NCI-H1105 (cell line): ENCODE measurements at places on chromosomes 7 and 10.

DNA sequence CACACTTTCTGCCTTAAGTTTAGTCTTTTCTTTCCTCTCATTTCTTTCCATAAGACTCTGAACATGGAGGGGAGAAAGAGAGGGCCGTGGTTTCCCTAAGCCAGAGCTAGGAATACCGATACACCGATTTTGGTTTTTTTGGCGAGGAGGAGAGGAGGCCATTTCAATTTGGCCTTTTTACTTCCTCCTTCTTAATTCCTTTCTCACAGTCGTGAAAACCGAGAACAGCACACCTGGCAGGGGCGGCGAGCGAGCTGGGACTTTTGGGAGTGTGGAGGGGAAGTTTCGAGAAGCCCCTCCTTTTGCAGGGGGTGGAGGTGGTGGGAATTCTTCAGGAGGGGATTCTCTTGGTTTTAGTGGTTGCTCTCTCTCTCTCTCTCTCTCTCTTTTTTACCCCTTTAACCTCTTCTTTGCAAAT lies 6.2 kb downstream of the GATA3 start:
- no peak for DNase-seq

DNA sequence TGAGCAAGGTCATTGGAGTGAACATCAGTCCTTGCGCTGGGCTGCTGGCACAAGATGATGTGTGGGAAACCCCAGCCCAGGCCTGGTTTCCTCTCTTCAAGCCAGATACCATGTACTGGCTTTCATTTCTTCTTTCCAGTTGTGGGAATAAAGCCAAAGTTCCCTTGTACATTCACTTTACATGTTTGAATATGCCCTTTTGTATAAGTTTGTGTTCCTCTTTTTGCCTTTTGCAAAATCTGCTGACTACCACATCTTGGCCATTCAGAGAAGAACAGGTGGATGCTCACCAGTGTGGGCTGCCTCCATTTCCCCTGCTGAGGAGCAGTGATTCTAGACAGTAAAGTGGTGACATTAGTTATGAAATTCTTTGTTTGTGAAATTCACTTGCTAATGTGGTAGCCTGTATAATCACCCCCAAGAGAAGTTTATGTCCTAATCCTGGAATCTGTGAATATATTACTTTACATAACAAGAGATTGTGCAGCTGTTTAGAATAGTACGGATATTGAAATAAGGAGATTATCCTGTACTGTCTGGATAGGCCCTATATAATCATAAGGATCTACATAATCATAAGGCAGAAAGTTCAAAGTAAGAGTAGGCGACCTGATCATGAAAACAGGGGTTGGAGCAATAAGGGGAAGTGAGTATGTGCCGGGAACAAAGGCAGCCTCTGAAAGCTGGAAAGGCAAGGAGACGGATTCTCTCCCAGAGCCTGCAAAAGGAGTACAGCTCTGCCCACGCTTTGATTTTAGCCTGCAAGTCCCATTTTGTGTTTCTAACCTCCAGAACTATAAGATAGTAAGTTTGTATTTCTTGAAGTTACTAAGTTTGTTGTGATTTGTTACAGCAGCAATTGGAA lies 18.8 kb upstream of the AOAH start:
- DNase-seq, result no peak

- no peak for DNase-seq
Measured at GRCh38 chr7:100000239-100000638, 15.2 kb upstream of the ZKSCAN1 start.

GRCh38 chr7:34315032-34315431 lies 343.0 kb upstream of the NPSR1 start:
- no peak for DNase-seq

DNA sequence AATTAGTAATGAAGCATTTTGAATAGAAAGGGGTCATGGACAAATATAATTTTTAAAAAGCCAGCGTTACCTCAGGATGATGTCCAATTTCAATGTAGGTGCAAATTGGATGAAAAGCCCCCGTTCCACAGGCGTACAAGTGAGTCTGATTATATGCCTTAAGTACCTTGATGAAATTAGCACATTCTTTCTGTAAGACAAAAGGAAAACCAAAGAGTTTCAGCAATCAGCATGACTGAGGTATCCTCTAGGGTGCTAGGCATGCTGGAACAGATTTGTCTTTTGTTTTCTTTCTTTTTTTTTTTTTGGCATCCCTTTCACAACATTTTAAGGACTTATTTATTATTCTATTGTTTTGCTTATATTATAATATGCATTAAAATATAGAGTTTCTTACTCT lies 84.2 kb downstream of the SEMA3A start:
- DNase-seq, result no peak

DNA sequence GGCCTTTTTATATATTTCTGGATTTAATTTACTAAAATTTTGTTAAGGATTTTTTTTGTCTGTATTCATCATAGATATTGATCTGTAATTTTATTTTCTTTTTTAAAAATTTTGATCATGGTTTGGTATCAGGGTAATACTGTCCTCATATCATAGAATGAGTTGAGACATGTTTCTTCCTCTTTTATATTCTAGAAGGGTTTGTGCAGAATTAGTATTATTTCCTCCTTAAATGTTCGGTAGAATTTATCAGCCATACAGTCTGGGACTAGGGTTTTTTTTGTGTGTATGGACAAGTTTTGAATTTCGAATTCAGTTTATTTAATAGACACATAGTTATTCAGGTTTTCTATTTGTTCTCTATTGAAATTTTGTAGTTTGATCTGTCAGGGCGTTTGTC lies 54.0 kb downstream of the SHOC2 start:
- DNase-seq, result no peak

DNA sequence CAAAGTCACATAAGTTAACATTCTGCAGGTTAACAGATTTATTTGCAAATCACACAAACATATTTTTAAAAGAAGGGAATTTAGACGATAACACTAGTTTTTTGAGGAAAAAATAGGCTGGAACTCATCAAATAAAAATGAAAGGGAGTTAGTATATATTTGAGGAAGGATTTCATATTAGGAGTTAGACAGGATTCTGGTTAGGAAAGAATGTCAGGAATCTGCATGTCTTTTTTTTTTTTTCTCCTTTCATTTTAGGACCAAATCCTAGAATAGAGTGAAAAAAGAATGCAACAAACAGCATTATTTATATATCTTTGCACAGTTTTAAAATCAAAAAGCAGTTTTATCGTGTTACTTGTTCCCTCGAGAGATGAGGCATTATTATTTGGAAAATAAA lies 8.9 kb upstream of the TRDMT1 start:
- DNase-seq, result no peak

DNA sequence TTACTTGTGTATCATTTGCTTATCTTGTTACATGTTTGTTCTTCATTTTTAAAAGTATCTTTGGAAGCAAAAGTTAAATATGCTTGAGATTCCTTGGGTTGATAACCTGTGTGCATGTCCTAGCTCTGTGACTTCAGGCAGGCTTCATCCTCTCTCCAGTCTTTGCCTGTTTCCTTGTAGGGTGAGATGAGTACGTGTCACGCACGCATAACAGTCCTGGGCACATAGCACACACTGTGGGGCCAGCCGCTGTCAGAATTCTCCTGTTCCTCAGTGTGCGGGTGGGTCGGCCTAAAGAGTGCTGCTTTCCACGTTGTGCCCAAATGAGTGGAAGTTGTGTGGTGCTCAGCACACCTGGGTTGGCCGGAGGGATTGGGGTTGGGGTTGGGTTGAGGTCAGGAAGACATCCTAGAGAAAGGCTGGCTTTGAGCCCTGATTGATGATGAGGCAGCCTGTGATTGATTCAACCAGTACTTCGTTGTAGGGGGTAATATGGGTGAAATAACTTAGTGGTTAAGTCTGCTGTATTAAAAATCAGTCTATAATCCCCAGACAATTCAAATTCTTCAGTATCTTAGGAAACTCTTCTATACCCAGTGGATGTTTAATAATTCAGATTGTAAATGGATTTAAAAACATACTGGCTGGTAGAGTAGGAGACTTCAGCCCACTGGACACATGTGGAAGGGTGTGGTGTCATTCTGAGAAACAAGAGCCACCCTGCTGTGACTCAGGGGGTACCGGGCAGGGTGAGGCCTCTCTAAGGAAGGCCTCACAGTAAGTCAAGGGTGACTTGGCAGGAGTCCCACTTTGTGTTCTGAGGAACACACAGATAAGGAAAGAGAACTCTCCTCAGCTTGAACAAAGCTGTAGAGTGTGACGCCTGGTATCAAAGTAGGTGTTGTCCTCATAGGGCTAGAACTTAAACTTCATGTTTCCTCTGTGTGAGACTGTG lies 54.8 kb downstream of the DAGLB start:
- no peak for DNase-seq

- no peak for DNase-seq
Measured at GRCh38 chr7:83478616-83479015, 170.3 kb downstream of the SEMA3E start.

DNA sequence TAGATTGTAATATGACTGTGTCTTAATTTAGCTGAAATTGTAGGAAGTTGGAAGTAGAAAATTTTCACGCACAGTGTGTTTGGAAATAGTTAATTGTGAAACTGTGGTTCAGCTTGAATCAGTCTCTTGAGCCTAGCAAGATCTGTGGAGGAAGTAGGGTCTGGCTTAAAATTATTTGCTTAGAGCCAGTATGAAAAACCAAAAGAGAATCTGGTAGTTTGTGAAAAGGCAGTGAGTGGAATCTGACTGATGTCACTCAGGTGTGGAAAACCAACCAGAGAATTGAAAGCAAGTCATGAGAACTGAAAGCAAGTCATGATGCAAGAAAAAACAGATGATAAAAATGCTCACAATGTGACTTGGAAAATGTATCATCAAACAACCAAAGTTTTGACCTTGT lies 11.5 kb downstream of the LIPJ start:
- DNase-seq, result no peak

DNA sequence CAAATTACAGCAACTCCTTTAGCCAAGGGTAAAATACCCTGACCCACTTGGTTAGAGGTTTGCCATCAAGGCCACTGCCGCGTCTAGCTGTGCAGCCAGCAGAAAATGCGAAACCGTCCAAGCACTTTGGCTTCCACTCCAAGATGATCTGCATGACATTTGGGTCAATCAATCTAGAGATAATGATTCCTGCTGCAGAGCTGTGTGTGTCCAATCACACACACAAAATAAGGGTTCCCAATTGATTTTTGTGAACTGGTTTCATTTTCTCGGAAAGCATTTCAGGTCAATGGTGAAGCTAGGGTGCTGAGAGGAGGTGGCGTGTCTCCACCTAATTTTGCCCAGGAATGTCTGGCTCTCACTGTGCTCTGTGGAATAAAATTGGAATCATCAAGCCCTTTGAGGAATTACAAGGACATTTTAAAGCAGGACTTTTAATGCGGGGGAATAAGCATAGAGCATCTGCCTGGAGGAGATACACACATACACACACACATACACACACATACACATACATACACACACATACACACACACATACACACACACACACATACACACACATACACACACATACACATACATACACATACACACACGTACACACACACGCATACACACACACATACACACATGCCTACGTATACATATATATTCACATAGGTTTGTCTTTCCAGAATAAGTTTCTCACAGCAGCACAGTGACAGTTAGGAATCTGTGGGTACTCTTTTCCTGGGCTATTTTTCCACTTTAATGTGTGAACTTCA lies 59.5 kb downstream of the ACADSB start:
- DNase-seq, result no peak

DNA sequence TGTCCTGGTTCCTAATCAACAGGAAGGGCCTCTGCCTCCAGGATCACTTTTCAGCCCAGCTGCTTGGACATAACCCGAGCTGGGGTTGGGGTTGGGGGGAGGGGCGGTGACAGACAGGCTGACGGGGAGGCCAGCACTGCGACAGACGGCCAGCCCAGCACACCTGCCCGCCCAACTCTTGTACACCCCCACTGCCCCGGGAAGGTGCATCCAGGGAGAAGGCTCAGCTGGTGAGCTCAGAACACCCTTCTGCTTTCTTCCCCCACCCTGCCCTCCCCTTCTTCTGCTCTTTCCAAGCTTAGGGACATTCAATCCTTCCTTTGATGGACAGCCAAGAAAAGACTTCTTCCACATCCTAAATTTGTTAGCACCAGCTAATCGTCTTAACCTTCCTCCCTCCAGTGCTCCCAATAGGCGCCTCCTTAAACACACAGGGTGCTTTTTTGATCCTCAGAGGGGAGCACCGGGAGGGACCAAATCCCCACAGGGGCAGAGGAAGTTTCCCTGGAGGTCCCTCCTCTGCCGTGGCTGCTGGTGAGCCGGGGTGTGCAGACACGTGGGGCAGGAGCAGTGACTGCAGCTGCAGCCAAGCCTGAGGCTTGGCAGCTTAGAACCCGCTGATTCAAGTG lies 44.7 kb downstream of the COL13A1 start:
- DNase-seq, result no peak

- no peak for DNase-seq
Measured at GRCh38 chr10:118840071-118840775, 85.5 kb upstream of the CACUL1 start.

GRCh38 chr7:123131556-123131955 lies 68.2 kb downstream of the SLC13A1 start:
- no peak for DNase-seq

- no peak for DNase-seq
Measured at GRCh38 chr10:78776756-78777155, 292.0 kb upstream of the ZMIZ1 start.

DNA sequence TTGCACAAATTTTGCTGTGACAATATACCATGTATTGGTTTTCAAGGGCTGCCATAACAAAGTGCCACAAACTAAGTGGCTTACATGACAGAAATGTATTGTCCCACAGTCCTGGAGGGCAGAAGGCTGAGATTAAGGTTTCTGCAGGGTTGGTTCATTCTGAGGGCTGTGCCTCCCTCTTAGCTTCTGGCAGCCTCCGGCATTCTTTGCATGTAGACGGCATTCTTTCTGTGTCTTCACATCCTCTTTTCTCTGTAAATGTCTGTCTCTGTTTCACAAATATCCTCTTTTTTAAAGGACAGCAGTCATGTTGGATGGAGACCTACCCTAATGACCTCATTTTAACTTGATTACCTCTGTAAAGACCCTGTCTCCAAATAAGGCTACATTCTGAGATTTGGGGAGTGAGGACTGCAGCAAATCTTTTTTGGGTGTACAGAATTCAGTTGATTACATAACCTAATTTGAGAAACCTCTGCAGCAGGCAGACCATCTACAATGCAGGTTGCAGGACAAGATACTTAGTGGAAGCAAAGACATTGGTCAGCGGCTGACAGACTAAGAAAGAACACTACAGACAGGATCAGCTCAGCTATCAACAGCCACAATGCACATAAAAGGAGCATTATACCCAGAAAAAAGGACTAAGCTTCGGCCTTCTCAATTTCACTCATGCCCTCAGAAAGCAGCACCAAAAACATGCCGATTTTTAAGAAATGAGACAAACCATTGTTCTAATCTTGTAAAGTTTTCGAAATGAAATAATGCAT lies 84.6 kb upstream of the FAM3C start:
- no peak for DNase-seq

DNA sequence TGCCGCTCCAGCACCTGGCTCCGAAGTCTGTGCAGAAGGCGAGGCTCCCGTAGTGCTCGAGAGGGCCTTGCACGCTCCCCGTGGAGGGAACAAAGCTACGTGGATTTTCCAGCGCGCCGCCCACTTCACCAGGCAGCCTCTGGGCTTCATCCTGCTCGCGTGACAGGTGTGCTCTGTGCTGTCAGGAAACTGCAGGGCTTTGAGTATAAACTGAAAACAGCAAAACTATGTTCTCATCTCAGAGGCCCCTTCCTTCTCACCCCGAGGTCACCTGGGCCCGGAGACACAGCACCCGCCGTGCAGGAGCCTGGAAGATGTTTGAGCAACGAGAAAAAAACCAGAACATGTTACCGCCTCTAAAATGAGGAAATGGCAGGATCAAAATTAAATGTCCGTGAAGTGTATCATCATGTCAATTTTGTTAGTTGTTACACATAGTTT lies 17.6 kb upstream of the GPR146 start:
- no peak for DNase-seq

- DNase-seq, result no peak
Measured at GRCh38 chr7:77839919-77840318, 41.3 kb downstream of the PHTF2 start.

GRCh38 chr10:87670586-87670985 lies 10.9 kb downstream of the PAPSS2 start:
- DNase-seq, result no peak
